CD4-positive, alpha-beta T cell treated with Interleukin-21 for 1 hour (primary cell): ENCODE measurements at places on chromosomes 2 and 18.

DNA sequence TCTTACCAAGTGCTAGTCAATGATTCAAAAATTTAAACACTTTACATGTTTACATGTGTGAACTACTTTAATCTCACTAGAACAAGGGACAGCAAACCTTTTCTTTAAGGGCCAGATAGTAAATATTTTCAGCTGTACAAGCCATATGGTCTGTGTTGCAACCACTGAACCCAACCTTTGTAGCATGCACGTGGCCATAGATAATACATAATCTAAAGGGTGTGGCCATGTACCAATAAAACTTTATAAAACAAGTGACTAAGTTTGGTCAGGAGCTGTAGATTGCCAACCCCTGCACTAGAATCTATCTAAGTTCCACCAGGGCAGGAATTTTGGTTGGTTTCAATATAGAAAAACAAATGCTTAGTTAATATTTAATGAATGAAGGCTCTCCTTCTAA lies 18.4 kb upstream of the SPRED2 start:
- no peak for DNase-seq

DNA sequence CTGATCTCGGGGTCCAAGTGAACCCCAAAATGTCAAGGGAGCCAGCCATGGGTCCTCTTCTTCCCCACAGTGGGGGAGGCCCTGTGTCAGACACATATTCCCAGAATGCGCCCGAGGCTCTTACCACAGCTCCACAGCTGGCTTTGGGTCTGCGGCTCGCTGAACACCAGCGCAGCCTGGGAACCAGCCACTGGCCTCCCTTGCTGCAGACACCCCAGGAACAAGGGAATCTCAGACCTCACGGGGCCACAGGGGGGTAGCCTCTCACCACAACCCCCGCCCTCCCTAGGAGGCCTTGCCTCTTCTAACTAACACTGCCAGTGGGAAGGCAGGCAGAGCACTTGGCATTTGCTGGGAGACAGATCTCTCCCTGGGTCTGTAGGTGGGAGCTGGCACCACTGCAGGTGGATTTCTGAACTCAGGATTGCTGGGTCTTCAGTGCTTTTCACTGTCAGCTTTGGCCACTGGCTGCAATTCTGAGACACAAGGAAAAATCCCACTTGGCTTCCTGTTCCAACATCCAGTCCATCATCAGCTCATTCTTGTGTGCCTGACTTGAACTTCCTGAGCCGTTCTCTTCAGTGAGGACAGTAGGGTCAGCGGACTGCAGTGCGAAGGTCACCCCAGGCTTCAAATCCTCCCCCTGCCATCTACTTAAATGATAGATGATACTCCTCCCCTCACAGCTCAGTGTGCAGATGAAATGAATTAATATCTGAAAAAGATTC lies 128.7 kb downstream of the CAPN13 start:
- no peak for DNase-seq

DNA sequence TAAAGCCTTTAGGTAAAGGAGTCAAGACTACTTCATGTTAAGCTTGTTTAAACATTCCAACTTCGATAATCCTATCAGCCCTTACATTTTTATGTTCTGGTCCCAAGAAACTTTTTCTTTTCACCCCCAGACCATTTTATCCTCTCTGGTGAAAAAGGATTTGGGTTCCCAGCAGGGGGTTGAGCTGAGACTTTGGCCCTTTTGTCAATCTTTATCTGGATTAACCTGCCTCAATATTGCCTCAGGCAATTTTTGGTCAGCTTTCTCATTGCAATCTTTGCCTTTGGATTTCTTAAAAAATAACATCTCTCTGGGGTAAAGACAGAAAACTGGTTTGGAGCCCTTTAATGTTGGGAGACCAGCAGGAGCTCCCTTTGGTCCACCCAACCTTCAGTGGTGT lies 33.9 kb upstream of the CSRNP3 start:
- no peak for DNase-seq

DNA sequence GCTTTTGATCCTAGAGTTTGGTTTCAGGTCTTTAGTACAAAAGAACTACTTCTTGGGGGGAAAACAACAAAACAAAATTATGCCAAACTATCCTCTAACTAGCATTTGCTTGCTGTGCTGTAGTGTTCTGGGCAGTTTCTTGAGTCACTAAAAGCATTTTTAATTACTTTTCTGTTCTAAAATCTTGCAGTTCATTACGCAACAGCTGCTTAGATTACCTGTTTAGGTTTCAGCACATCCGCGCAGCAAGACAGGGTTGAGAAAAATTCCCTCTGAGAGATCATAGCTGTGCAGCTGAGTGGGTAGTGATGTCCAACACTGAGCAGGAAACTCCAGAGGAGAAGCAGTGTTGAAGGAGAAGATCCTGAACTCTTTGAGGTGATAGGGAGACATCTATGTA lies 9.0 kb downstream of the DAW1 start:
- no peak for DNase-seq

DNA sequence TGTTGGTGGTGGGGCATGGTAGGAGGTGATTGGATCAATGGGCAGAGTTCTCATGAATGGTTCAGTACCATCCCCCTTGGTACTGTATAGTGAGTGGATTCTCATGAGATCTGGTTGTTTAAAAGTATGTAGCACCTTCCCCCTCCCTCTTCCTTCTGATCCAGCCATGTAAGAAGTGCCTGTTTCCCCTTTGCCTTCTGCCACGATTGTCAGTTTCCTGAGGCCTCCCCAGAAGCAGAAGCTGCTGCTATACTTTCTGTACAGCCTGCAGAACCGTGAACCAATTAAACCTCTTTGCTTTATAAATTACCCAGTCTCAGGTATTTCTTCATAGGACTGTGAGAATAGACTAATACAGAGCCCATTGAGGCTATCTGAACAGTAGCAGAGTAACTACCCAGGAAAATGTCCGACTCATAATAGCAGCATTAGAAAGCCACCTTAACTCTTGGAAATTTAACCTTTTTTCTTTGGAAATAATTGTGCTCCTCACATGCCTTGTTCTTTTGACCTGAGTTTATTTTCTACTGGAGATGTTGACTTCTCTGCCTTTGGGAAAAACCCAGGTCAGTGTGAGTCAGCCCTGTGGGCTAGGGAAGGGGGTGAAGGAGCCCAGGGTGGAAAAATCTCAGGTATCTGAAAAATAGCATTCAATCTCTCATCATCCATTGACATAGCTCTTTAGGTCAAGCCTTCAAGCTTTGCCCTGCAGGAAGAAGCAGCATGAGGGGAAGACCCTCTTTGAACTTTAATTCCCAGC lies 18.1 kb downstream of the CYP1B1 start:
- DNase-seq = no peak
